ENCODE measurements at places on chromosomes 3 and 15.

GRCh38 chr3:49238274-49239127 is 38.5 kb downstream of the C3orf62 start:
- DNase-seq, result no peak

DNA sequence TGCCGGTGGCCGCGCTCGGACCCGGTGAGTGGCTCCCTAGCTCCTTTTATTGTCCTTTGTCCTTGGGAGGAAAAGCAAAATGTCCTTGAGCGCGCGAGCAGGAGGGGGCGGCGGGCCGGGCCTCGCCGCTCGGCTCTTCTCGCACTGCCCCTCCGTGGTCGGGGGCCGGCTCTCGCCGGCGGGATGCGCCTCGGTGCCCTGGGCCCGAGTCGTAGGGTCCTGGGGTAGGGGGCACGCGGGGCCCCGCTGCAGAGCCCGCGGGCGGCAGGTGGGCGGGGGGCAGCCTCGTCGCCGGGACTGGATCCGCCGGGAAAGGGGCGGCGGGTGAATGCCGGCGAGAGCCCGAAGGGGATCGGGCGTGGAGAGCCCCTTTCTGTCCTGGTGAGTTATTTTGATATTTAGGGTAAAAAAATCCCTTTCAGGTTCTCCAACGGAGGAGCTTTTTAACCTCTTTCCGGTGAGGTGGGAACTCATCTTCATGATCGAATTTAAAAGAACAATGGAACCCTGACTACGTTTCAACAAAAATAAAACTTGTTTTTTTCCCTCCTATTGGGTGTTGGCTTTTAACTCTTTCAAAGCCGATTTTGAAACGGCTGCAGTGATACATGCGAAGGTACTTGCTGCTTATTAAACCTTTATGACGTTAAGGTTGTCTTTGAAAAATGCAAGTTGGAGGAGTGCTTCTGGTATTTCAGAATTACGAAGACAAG is 16.8 kb upstream of the CHD2 start:
- DNase-seq, result no peak

DNA sequence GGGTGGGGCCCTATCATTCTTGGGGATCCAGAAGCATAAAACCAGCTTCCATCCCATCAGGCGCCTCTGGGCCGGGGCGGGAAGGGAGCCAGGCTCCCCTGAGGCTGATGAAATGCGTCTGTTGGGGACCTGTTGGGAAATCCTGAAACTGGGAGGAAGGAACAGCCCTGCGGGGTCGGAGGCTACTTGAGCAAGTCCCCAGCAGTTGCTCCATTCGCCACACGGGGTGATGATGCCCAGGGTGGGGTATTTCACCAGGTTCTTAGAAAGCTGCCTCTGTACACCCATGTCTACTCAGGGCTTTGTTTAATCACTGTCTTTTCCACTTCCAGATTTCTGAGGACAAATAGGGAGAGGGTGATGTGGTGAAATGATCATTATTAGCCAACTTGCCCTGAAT is 25.4 kb upstream of the TSEN2 start:
- DNase-seq, result no peak

- no peak for DNase-seq
Measured at GRCh38 chr3:63814237-63814636, 4.9 kb upstream of the C3orf49 start.

DNA sequence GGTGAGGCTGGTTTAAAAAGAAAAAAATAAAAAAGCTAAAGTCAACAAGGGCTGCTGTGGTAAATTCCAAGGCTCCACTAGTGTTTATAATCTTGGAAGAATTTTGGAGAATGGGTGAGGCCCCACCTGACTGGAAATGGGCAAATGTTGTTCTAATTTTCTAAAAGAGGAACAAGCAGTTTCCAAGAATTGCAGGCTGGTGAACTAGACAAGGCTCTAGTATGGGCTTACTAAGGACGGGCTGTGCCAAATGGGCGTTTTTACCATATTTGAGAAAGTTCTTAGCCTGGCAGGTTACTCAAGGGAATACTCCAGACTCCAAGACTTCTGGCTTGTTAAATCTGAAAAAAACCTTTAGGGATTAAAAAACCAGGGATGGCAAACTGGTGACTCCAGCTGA is 67.0 kb upstream of the ABHD2 start:
- no peak for DNase-seq

DNA sequence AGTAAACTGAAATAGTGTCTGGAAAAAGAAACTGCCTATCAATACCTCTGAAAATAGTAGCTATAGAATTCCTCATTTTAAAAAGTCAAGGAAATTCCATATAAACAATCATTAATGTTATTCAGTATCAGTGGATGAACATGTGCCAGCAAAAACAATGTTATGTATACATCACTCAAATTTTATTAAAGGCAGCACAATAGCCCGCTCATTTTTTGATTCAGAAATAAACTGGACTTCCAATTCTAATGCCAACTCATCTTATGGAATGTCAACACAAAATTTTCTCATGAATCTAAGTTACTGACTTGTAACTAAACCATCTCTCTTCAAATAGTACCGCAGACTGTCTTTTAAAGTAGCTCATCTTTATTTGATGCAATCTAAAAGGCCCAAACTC is 19.0 kb downstream of the THBS1 start:
- DNase-seq, result no peak

GRCh38 chr15:75367006-75367405 is 1.4 kb downstream of the MAN2C1 start:
- no peak for DNase-seq

GRCh38 chr3:69386556-69387385 is 883 bp upstream of the FRMD4B start:
- no peak for DNase-seq

- no peak for DNase-seq
Measured at GRCh38 chr3:11680509-11680908, 36.8 kb upstream of the VGLL4 start.

DNA sequence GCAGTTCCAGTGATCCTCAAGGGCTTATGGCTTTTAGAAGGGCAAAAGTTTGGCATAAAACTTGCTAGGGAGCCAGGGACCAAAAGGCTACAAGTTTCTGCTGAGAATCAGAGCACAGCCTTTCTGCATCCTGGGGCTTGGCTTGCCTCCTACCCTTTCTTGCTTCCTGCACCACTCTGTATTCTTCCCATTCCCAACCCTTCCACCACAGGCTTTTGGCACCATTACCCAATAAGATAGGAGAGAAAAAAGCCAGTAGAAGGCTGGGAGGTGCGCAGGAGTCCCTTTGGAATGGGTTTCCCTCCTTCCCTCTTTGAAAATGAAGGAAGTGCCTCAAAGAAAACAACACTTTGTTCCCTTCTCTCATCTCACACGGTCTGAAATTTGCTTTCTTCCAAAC is 268.6 kb downstream of the PDCD6IP start:
- DNase-seq, result no peak

- DNase-seq, result no peak
Measured at GRCh38 chr3:111200027-111200426, 128.4 kb downstream of the NECTIN3 start.

DNA sequence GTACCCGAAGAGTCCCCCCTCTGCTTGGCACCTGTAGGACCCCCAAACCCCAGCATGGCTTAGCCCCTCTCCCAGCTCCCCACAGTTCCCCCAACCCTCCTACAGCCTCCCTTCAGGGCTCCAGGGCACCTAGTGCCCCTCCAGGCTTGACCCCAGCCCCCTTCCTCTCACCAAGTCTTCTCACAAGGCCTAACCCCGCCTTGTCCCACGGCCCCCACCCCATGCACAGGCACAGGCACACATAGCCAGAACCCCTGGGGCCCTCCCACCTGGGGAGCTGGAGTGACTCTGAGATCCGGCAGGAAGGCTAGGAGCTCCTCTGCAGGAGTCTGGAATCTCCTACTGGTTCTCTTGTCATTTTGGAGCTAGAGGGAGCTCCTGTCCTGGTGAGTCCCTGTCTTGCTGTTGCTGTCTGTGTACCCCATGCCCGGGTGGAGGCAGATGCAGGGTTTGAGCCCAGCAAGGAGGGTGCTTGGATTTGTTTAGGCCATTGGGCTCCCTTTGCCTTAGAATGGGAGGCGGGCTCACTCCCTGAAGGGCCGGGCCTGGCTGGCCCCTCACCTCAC is 39.6 kb downstream of the KLF13 start:
- DNase-seq, result no peak

- no peak for DNase-seq
Measured at GRCh38 chr3:14461748-14462324, 59.4 kb downstream of the SLC6A6 start.

DNA sequence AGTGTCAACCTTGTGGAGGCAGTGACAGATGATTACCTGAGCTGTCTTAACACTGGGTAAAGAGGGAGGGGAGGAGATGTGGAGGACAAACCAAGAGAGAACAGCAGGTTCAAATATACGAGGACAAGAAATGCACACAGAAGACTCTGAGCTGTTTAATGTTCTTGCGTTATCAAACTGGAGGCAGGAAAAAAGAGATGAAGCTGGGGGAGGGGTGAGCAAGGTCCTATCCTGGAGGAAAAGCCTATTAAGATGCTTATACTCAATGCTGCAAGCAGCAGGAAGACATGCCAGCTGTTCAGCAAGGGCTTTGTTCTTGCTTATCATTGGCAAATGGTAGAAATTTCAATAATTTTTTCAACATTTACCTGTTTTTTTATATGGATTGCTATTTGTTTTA is 345.7 kb upstream of the TRIM42 start:
- no peak for DNase-seq

- DNase-seq, result no peak
Measured at GRCh38 chr3:179330438-179330837, 7.6 kb downstream of the ZNF639 start.

DNA sequence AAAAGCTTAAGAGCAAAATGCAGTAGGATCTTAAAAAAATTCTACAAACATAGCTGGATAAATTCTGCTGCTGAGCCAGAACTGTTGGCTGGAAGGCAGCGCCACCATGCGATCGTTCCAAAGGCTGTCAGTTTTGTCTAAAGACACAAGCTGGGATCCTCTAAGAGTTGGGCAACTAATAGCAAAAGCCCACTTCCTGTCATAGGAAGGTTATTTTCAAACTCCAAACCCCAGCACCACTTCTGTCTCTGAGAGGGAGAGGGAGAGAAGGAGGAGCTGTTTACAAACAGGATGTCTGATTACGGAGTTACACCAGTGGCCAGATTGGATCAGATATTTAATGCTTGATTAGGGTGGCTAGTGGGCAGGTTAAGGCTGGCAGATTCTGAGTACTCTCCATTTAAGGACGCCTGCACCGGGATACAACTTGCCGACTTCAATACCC is 44.0 kb downstream of the EIF4E3 start:
- no peak for DNase-seq

GRCh38 chr15:39887832-39888231 is 32.2 kb downstream of the GPR176 start:
- no peak for DNase-seq

- no peak for DNase-seq
Measured at GRCh38 chr3:138404121-138404520, 30.3 kb upstream of the ESYT3 start.

GRCh38 chr3:191762323-191762960 is 301.5 kb downstream of the PYDC2 start:
- no peak for DNase-seq

GRCh38 chr15:86399041-86399954 is 319.6 kb downstream of the AGBL1 start:
- DNase-seq, result no peak

- DNase-seq, result no peak
Measured at GRCh38 chr15:31353931-31354330, 27.3 kb downstream of the KLF13 start.

DNA sequence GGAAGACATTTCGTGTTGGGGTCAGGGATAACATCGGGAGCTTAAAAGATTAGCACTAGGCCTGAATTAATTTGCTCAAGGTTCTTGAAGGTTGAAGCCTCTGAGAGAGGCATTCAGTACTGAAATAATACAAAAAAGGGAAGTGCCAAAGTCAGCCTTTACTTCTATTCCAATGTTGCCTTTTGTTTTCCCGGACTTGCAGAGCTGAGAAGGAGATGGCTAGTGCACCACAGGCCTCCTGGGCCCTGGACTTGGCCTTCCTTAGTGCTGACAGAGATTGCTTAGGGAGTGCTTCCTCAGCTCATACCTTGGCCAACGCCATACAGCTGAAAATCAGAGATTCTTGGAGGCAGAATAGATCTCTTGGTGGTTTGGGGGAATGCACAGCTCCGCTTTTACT is 333.6 kb upstream of the TBL1XR1 start:
- no peak for DNase-seq

- DNase-seq, result no peak
Measured at GRCh38 chr3:3023111-3023745, 86.9 kb downstream of the IL5RA start.

DNA sequence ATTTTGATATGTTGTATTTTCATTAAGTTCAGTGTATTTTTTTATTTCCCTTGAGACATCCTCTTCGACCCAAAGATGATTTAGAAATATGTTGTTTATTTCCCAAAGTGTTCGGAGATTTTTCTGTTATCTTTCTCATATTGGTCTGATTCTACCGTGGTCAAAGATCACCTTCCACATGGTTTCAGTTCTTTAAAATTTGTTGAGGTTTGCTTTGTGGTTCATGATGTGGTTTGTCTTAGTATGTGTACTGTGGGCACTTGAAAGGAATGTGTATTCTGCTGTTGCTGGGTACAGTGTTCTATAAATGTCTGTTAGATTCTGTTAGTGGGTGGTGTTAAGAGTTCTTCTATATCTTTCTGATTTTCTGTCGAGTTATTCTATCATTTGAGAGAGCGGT is 103.4 kb upstream of the FHIT start:
- DNase-seq, result no peak

GRCh38 chr3:156772588-156773206 is 53.5 kb upstream of the LEKR1 start:
- DNase-seq, result no peak

DNA sequence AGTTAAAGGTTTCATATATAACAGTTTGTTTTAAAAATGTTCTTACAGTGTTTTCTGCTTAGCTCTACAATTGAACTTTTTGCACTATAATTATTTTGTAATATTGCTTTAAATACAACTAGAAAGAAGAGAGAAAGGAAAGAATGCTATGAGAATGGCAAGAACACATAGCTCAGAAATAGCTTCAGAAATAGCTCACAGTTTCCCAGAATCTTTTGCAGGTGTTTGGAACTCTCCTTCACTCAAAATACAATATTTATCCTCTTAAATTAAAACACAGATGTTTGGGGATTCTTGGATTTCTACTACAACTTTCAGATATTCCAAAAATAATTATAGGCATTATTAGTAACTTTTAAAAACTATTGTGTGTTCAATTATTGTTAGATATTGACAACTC is 658.0 kb upstream of the DPPA4 start:
- no peak for DNase-seq

DNA sequence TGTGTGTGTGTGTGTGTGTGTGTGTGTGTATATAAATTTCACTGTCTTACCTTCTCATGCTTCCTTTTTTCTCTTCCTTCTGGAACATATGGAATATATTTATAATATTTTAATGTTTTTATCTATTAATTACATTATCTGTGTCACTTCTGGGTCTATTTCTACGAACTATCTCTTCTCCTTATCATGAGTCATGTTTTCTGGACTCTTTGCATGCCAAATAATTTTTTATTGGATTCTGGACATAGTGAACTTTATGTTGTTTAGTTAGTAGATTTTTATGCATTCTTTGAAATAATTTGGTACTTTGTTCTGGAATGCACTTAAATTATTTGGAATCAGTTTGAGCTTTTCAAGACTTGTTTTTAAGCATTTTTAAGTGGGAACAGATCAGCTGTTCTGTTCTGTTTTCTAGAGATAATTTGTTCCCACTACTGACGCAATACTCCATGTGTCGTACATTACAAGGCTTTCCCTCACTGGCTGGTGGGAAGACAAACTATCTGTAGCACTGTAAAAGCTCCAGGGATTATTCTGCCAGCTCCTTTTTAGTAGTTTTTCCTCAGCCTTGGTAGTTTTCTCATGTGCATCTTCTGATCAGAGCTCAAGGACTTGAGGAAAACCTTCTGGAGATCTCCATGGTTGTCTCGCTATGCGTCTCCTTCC is 302.0 kb downstream of the CLSTN2 start:
- DNase-seq, result no peak
